ENCODE measurements at places on chromosomes 3 and 15.

GRCh38 chr3:77025471-77025870 lies 14.4 kb upstream of the ROBO2 start:
- no peak for DNase-seq

DNA sequence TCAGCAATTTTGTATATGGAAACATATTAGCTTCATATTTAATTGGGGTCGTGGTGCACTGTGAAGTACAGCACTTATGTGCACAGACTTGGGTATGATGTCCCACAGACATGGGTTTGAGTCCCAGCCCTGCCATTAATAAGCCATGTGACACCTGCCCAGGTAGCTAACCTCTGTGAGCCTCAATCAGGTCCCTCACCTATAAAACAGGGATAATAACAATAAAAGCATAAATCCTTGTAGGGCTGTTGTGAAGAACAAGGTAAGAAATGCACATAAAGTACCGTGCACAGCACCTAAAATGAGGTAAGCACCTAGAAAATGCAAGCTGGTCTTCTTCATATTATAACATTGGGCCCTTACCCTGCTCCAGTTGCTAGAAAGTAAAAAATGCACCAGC lies 173.5 kb upstream of the WNT5A start:
- DNase-seq = no peak

- no peak for DNase-seq
These were observed 67.2 kb upstream of the POLG start for GRCh38 chr15:89401631-89402517.

DNA sequence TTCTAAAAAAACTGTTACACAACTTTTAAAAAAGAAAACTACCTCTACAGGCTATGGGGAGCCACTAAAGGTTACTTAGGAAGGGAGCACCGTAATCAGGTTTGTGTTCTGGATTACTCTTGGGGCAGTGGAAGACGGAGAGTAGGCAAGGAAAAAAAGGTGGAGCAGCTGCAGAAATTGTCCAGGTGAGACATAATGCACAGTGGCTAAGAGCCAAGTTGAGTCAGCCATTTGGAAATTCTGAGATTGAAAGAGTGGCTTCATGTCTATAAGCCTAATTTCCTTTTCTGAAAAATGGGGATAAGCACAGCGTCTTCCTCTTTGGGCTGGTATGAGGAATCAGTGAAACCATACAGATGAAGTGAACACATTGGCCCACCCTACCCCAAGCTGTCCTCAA lies 195.2 kb downstream of the CADPS start:
- no peak for DNase-seq

GRCh38 chr15:32694222-32694983 lies 23.4 kb upstream of the GREM1 start:
- no peak for DNase-seq

- no peak for DNase-seq
These were observed 1.8 kb upstream of the MYL3 start for GRCh38 chr3:46865031-46865507.

DNA sequence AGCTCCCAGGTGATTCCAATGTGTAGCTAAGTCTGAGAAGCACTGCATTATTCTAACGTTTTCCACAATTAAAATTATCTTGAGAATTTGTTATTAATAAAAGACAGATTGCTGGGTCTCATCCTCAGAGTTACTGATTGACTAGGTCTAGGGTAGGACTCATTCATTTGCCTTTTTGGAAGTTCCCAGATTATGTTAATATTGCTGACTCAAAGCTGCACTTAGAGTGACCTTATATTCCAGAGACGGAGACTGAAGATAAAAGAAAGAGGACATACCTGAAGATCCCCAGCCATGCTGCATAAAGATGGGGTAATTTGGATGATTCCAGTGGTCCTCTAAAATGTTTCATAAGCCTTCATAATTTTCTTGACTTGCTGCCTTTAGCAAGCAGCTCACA lies 81.8 kb downstream of the PLSCR2 start:
- DNase-seq = no peak

DNA sequence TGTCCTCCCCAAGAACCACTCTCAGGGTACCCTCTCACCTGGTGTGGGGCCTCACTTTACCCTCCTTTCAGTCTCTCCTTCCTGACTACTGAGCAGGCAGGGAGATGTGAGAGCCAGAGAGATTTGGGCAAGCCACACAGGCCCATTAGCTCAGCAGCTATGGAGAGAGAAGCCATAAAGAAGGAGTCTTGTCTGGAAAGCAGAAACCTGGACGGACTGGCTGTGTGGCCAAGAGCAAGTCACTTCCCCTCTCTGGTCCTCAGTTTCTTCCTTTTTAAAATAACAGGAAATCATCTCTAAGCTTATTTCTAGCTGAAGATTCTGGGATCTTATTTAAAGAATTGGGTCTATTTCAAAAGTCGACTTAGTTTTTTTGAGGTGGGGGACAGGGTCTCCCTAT lies 65.8 kb upstream of the ZNF148 start:
- no peak for DNase-seq

GRCh38 chr3:14609506-14609905 lies 42.1 kb upstream of the CCDC174 start:
- no peak for DNase-seq

DNA sequence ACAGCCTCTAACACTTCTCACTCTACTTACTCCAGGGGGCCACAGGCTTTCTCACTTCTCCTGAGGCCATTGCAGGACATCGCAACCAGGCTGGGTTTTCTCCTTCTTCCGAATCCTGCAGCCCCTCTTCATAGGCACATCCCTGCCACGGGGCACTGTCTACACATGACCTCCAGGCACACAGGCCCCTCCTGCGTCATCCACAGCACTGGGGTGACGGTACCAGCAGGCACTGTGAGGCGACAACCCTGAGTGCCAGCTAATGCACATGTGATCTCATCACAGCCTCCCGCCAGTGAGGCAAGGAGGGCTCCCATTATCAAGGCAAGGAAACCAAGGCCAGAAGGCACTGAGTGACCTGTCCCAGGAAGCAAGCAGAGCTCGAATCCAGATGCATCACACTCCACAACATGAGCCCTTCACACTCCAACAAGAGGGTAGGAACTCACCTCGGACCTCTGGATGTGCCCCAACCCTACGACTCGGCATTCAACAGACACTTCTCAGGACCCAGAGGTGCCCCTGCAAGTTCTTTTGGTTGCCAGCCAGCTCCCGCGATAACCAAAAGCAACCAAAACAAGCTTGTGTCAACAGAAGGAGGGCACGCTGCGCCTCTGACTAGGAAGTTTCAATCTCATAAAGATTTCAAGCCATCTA lies 16.7 kb downstream of the FAM174B start:
- DNase-seq = no peak

- no peak for DNase-seq
These were observed 67.9 kb upstream of the TNIK start for GRCh38 chr3:171528102-171528501.

GRCh38 chr3:115146032-115146417 lies 1.1 kb downstream of the ZBTB20 start:
- DNase-seq = peak; percentile 10

GRCh38 chr3:53035825-53036619 lies 9.9 kb downstream of the SFMBT1 start:
- DNase-seq = no peak

GRCh38 chr3:31077021-31077601 lies 182.7 kb upstream of the GADL1 start:
- DNase-seq = peak; percentile 4

GRCh38 chr3:136925425-136926190 lies 32.2 kb upstream of the IL20RB start:
- DNase-seq = no peak

DNA sequence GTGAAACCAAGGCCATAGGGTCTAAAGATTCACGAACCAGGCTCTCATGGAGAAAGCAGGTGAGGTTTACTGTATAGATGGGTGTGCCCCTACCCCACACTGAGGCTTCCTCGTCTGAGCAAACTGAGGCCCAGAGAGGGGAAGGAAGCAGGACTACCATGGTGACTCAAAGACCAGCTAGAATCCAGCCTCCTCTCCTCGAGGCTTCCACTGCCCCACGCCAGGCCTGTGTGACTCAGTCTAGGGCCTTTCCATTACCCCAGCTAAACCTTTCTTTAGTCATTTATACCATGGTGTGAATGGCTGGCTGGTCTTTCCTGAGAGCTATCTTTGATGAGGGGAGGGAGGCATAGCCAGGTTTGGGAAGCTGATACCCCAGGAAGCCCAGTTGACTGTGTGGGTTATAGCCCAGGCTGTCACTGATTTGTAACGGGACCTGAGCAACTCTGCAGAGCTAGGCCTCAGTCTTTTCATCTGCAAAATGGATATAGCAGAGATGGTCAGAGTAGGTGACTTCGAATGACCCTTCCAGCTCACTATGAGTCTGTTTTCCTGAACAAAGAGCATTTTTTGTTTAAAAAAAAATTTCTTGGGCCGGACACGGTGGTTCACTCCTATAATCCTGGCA lies 3.0 kb upstream of the RHO start:
- DNase-seq = peak; percentile 3

GRCh38 chr3:61417352-61417751 lies 144.0 kb upstream of the PTPRG start:
- no peak for DNase-seq

DNA sequence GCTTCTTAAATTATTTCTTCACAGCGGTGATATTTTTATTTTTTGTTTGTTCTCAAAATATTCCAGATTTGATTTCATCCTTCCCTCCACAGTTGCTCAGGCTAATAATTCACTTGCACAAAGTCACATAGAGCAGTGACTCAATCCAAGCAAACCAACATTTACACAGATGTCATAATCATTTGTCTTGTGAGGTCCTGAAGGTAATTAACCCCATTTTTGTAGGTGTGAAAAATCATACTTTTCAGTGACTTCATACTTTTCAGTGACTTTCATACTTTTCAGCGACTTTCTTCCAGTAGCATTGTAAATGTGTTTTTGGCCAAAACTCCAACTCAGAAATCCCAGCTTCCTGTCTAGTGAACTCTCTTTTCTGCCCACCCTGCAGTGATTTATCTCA lies 32.1 kb downstream of the CD200 start:
- DNase-seq = no peak

DNA sequence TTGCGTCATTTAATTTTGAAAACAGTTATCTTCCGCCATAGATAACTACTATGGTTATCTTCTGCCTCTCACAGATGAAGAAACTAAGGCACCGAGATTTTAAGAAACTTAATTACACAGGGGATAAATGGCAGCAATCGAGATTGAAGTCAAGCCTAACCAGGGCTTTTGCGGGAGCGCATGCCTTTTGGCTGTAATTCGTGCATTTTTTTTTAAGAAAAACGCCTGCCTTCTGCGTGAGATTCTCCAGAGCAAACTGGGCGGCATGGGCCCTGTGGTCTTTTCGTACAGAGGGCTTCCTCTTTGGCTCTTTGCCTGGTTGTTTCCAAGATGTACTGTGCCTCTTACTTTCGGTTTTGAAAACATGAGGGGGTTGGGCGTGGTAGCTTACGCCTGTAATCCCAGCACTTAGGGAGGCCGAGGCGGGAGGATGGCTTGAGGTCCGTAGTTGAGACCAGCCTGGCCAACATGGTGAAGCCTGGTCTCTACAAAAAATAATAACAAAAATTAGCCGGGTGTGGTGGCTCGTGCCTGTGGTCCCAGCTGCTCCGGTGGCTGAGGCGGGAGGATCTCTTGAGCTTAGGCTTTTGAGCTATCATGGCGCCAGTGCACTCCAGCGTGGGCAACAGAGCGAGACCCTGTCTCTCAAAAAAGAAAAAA lies 1.2 kb downstream of the B2M start:
- DNase-seq = peak; percentile 27

GRCh38 chr15:36334059-36334458 lies 245.4 kb upstream of the CDIN1 start:
- DNase-seq = no peak

DNA sequence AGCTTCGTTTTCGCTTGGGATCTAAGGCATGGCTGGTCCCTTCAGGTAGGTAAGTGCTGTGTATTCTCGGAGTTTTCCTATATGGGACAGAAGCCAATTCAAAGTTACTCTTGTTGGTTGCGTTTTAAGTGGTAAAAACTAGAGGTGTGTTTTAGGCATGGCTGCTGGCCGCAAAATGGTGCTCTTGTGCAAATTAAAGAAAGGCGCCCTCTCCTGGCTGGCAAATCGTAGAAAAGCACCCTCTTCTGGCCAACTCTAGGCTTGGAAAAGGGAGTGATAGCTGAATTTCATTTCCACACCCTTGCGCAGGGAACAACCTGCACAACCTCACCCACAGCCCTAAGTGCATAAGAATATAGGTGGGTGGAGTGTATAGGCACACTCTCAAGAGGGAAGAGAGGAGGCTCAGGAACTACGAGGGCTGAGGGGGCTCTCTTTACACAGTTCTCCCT lies 23.5 kb downstream of the DRD3 start:
- DNase-seq = peak; percentile 14

DNA sequence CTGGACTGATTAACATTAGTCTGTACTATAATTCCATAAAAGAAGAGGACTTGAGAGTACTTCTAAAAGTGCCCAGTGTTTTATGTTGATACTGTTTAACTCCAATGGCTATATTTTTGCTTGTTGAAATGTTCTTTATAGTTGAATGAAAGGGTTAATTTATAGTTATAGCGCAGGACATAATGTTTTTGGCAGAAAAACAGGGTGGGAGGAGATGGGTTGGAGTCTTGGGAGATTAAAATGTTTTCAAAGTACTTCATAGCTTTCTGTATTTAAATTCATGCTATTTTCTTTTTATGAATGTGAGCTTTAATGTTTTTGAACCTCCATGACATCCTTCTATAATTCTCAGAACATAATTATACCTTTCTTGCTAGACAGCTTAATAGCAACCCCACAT lies 108.2 kb downstream of the CNTN3 start:
- DNase-seq = no peak

DNA sequence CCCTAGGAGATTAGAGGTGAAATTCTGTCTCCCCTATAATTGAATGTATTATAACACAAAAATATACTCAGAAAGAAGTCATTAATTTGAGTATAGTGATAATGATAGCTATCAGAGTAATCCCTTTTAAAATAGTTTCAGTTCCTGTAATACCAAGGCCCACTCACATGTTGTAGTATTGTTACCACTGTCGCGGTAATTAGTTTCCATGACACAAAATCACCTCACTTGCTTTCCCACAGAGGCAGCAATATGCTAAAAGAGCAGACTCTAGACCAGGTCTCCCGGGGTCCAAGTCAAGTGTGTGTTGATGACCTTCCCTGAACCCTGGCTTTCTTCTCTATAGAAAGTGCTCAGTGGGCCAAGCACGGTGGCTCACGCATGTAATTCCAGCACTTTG lies 39.5 kb upstream of the NSMCE3 start:
- DNase-seq = no peak

GRCh38 chr3:147872568-147872967 lies 463.4 kb downstream of the ZIC1 start:
- no peak for DNase-seq

DNA sequence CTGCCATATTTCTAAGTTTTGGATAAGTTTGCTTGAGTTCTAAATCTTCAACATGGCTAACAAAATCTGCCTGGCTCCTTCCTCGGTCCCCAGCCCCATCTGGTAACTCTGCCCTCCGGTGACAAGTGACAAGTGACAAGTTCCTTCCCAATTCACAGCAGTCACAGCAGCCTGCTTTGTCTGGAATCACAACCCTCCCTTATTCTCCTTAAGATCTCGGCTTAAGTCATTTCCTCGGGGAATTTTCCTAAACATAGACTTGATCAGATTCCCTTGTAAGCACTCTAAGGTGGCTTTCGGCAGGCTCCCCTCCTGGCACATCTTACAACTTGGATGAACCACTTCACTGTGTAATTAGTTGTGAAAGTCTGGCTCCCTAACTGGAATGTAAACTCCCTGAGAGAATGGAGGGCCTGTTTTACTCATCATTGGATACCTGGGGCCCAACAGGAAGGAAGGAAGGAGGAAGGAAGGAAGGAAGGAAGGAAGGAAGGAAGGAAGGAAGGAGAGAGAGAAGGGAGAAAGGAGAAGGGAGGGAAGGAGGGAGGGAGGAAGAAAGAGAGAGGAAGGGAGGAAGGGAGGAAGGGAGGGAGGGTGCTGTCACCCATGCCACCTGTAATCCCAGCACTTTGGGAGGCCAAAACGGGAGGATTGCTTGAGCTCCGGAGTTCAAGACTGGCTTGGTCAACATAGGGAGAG lies 126.4 kb downstream of the SHQ1 start:
- DNase-seq = no peak

Data from stimulated activated CD8-positive, alpha-beta memory T cell treated with anti-CD3 and anti-CD28 coated beads, Interleukin-2, amount 100 ng/mL, for 48 hours (primary cell).